AG10803 (cell line): ENCODE measurements at places on chromosomes 16 and 17.

- DNase-seq = no peak
These were observed 9.4 kb downstream of the MAP3K3 start for GRCh38 chr17:63631626-63632025.

DNA sequence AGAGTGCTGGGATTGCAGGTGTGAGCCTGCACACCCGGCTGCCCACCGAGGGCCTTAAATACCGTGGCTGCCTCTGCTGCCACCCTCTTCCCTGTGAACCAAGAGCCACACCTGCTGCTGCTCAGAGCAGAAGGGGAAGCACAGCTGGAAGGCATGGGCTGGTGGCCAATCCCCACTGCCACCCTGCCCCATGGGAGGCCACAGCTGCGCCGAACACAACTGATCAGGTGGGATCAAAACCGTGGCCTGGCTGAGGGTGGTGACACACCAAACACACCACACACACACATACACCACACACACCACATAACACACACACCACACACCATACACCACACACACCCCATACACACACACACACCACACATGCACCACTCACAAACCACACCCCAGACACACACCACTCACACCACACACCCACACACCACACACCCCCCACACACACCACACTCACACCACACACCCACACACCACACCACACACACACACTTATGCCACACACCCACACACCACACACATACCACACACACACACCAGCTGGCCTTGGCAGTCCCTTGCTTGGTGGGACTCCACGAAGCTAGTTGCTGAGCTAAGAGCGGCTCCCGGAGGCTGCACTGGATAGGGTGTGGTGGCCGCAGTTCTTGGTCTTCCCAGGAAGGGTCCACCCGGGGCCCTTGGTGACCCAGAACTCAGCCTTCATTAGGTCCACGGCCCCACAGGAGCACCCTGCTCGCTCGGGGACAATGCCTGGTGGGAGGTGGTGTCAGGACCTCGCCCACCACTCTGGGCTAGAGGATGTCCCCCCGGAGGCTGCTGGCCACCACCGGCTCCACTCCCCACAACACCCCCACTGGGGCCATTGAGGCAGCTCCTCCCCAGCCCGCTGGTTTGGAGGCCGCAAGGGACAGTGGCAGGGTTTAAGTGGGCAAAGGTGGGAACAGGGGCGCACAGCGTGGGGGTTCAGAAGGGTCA is 14.9 kb downstream of the CEP131 start:
- no peak for DNase-seq

DNA sequence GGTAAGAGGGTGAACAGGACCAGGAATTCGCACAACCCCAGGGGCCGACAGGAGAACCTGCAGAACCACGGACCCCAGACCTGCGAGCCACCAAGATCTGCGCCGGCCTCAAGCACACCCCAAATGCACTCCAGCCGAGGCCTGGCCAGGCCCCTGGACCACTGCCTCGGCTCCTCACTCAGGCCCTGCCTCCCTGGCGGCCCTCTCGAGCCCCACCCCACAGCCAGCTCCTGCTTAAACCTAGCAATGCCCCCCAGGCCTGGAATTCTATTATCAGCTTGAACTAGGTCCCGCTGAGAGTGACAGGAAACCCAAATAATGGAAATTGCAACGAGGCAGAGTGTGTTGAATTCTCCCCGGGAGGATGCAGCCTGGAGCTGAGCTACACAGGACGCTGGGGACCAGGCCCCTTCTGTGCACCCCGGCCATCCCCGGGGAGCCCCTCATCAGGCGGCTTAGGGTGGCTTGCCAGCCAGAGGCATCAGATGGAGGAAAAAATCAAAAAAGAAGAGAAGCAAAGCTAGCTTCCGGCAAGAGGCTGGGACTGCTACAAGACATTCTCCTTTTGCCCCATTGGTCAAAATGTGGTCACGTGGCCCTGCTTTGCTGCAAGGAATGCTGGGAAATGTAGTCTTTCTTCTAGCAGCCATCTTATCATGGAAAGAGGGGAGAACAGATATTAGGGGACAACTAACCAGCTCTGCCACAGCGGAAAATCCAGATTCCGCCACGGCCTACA is 2.4 kb upstream of the ENPP7 start:
- DNase-seq = peak; percentile 87

DNA sequence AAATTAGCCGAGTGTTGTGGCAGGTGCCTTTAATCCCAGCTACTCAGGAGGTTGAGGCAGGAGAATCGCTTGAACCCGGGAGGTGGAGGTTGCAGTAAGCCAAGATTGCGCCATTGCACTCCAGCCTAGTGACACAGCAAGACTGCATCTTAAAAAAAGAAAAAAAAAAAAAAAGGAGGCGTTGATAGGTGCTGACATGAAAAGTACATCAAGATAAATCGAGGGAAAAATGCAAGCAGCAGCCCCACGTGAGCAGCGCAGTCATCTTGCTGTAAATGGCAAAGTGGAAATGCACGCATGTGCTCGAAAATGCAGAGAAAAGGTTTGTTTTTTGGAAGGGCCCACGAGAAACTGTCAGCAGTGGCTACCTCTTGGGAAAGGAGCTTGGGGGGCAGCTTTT is 20.9 kb downstream of the MXRA7 start:
- no peak for DNase-seq

DNA sequence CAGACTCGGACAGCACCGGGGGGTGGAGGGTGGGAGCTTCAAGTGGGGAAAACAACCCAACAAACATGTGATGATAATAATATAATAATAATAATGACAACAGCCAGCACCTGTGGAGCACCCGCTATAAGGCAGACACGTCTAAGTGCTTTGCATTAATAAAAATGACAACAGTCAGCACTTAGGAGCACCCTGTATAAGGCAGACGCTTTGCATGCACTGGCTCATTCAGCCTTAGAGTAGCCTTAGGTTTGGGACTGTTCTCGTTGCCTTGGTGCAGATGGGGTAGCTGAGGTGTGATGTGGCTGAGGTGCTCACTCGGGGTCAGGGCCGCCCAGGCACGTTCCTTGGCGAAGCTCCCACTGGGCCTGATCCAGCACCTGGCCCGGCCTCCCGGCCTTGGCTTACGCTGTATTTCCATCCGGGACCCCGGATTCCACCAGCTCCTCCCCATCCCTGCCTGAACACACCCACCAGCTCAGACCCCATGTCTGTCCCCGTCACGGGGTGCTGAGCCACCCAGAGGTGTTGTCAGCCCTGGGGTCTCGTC is 144.0 kb upstream of the CIBAR2 start:
- no peak for DNase-seq

- DNase-seq = no peak
These were observed 191.0 kb upstream of the RPL38 start for GRCh38 chr17:74012465-74012864.

GRCh38 chr16:25656639-25657038 is 35.1 kb upstream of the HS3ST4 start:
- no peak for DNase-seq

DNA sequence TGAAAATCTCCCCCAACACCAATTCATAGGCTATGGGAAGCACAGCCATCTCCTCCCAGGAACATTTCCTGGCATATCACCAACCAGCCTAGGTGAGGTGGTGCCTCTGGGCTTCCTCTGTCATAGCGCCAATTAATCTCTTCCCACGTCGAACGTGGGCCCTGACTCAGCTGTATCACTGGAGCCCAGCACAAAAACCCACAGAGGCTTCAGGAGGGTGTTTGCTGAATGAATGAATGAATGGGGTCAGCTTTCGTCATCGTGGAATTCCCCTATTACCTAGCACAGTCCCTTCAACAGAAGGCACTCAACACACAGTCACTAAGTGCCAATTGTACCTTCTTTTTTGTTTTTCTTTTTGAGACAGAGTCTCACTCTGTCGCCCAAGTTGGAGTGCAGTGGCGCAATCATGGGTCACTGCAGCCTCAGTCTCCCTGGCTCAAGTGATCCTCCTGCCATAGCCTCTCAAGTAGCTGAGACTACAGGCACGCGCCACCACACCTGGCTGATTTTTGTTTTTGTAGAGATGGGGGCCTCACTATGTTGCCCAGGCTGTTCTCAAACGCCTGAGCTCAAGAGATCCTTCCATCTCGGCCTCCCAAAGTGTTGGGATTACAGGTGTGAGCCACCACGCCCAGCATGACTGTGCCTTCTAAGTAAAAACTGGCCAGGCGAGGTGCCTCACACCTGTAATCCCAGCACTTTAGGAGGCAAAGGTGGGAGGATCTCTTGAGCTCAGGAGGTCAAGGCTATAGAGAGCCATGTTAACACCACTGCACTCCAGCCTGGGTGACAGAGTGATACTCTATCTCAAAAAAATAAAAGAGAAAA is 4.1 kb downstream of the ZNF688 start:
- DNase-seq = no peak

- no peak for DNase-seq
These were observed 70.6 kb downstream of the SREBF1 start for GRCh38 chr17:17766077-17766743.

DNA sequence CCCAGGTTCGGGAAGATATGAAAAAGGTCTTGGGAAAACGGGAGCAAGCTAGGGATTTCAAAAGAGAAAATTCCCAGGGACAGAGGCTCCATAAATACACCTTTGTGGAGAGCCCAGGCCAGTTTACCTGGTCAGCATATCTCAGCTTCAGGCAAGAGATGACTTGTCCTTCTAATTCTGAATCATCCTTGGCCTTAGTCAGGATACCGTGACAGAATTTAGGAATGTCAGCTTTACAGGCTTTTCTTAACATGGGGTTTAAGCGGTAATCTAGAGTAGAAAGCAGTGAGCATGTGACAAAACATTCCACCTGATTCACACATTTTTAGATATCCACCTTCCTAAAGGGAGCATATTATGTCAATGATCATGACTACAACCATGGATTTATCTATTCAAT is 41.1 kb upstream of the CLEC18B start:
- no peak for DNase-seq

- no peak for DNase-seq
These were observed 34.5 kb upstream of the GPRC5B start for GRCh38 chr16:19919142-19919541.

DNA sequence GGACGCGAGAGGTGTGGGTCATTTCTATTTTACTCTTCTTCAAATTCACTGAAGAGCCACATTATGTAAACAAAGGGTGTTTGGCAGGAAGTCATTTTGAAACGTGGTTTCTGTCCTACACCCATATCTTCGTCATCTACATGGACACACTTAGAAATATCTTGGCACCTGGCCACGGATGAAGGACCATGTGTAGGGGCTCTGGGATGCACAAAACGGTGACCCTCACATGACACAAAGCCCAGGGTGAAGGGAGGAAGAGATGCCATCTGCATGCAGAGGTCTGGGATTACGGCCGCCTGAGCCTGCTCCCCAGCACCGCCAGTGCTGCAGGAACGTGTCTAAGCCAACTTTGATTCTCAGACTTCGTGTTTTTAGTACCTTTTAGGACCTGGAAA is 130.2 kb upstream of the CHMP6 start:
- DNase-seq = no peak

GRCh38 chr16:66588981-66589713 is 9.9 kb downstream of the CMTM2 start:
- DNase-seq = no peak

DNA sequence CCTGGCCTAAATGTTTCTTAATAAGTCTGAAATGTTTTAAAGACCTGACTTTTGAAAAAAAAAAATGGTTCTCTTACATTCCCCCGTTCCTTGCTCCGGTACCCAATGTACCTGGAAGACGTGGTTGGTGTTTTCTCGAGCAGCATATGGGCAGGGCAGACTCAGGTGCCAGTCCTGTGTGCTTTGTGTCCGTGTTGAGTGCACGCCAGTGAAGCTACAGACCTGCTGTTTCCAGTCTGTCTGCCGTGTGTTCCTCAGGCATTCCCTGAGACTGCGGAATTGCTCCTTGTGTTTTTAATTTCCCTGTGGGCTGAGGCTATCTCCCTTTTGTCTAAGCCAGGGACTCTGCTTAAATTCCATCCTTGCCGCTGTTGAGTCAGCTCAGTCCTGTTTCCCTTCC is 11.7 kb upstream of the IL17C start:
- DNase-seq = no peak

GRCh38 chr17:73706428-73706827 is 62.2 kb upstream of the SDK2 start:
- DNase-seq = no peak

GRCh38 chr16:11631214-11631613 is 37.0 kb upstream of the SNN start:
- DNase-seq = no peak

GRCh38 chr16:1089822-1090619 is 6.0 kb downstream of the C1QTNF8 start:
- DNase-seq = no peak

DNA sequence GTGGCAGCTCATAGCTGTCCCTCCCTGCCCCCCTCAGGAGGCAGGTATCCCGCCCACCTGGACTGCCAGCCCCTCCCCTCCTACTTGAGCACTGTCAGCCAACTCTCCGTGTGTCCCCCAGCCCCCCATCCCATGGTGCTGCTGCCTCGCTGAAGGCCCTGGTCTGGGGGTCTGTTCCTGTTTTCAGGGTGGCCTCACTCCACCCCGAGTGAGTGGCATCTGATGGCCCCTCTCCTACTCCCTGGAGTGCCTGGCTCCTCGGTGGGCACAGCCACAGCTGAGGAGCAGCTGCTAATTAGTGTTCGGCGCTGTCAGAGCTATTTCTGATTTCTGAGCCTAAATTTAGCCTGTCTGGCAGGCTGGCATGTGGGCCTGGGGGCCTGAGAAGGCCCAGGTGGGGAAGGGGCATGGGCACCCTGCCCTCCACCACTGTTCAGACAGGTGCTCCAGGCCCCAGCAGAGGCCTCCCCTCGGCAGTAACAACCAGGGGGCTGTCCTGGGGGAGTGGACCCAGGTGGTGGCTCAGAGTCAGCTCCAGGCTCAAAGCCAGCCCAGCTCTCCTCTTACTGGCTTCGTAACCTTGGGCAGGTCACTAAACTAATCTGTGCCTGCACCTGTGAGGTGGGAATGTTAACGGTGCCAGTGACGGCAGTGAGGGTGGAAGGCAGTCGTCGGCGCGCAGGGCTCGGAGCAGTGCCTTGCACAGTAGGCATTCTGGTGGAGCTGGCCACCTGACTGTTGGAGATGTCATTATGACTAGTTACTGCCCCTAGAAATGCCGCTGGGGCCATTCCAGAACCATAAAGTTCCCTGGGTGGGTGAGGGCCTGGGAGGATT is 6.5 kb downstream of the FMNL1 start:
- no peak for DNase-seq

GRCh38 chr17:68657576-68657975 is 56.4 kb upstream of the FAM20A start:
- DNase-seq = no peak

- no peak for DNase-seq
These were observed 23.4 kb downstream of the NUP85 start for GRCh38 chr17:75228847-75229246.
